ENCODE measurements at places on chromosomes 16 and 17.

GRCh38 chr16:66136841-66137240 is 229.7 kb upstream of the CDH5 start:
- no peak for DNase-seq

DNA sequence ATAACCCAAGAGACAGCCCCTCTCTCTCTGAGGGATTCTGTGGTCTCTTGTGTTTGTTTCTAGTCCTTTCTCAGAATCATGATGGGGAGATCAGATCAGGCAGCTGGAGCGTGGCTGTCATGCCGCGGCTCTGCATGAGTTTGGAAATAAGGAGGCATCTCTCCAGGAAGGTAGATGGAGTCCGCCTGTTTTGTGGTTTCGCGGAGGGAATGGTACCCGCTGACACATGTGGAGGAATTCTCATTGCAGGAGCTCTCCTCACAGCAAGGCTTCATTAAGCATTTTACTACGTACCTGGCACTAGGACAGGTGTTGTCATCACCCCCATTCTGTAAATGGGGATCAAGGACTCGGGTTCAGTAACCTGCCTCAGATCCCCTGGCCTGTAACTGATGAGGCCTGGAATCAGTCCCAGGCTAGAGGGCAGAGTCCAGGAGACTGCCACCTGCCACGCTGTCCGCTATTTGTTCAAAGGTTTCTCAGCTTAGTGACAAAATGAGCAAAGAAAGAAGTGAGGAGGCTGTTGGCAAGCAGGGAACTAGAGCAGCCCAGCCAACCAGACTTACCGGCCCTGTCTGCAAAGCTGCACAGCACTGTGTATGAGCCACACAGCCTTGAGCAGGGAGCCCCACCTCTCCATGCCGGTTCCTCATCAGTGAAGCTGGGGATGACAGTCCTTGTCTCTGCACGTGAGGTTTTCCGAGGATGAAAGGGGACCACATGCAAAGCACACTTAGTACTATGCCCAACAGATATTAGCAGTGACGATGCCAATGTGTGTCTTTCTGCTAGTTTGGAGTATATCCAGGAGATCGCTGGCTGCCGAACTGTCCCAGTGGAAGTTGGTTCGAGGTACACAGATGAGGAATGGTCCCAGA is 11.0 kb downstream of the KDM8 start:
- peak; percentile 70 for DNase-seq

GRCh38 chr17:76772842-76773525 is 35.1 kb downstream of the MFSD11 start:
- peak; percentile 59 for DNase-seq

- DNase-seq, result peak; percentile 73
These were observed 12.8 kb downstream of the PECAM1 start for GRCh38 chr17:64377769-64378282.

DNA sequence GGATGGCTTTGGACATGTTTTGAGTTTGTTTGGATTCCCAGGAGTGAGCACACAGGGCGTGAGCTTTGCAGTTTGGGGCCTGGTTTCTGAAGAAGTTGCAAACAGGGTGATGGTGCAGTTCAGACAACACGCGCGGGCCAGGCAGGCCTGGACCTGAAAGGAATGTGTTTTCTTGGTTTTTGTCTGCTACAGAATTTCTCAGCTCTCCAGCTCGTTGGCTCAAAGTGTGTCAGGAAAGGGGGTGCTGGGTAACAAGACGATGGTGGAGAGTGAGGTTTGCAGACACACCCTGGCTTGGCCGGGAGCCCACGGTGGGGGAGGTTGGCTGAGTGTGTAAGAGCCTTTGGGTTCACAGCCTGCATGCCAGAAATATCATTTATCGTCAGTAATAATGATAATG is 82.3 kb downstream of the CMIP start:
- DNase-seq, result no peak

DNA sequence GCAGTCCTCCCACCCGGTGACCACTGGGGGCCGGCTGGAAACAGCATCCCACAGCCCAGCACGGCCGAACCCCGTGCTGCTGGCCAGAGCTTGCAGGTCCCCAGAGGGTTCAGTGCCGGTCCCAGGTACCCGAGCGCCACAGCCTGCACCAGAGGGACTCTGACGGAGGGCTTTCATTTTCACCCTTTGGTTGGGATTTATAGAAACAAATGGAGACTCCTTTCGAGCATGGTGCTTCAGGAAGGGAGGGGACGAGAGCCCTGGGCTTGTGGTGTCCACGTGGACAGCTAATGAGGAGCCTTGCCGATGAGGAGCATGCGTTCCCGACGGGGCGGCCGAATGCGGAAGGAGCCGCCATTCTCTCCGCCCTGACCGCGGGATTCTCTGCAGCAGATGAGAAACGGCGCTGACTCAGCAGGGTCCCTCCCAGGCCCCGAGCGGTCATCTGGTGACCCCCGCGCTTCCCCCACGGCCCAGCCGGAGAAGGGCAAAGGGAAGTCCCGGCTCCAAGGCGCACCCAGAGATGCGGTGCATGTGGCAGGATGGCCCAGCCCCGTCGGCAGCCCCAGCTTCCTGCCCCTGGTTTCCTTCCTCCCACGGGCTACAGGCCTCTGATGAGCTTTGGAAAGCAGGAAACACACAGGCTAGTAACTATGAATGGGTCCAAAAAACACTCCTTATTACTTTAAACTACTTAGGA is 9.8 kb downstream of the SLC38A10 start:
- no peak for DNase-seq

DNA sequence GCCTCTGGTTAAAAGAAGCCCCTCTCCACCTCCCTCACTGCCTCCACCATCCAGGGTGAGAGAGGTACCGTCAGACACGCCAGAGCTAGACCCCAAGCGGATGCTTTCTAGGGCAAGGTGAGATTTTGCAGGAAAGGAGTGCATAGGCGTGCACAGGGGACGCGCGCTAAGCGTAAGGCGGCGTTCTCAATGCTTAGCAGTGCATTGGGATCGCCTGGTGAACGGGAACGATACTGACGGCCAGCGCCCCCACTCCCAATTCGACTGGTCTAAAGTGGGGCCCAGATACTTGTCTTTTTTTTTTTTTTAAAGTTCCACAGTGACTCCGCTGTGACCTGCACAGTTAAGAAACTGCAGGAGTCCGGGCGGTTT is 57.9 kb upstream of the CREBBP start:
- no peak for DNase-seq

- no peak for DNase-seq
These were observed 1.3 kb upstream of the TNFRSF17 start for GRCh38 chr16:11963706-11964105.

- no peak for DNase-seq
These were observed 24.0 kb downstream of the GGA3 start for GRCh38 chr17:75237100-75238014.

DNA sequence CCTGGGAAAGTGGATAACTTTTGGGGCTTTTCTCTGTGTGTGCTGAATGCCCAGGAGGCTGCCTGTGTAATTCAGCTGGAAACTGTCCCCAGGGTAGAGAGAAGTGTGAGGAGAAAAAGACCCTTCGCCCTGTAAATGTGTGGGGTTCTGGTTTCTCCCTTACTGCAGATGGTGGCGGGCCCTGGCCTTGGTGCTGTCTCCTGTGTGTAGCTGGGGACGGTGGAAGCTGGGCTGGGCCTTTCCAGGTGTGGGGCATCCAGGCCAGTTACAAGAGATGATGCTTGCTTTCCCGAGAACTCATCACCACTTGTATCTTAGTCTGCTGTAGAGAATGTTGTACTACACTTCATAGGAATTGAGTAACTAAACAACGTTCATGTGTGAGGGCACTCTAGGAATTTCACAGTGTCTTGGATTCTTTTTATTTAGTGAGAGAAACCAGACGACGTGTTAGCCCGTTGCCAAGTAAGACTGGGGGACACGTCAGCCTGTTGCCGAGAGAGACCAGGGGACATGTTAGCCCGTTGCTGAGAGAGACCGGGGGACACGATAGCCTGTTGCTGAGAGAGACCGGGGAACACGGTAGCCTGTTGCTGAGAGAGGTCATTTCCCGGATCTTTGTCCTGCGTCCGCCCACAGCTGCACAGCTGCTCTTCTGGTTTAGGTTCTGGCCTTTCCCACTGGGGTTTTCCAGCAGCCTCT is 43.1 kb downstream of the TBCD start:
- no peak for DNase-seq

GRCh38 chr16:1979271-1980029 is 1.8 kb downstream of the NOXO1 start:
- DNase-seq, result no peak

DNA sequence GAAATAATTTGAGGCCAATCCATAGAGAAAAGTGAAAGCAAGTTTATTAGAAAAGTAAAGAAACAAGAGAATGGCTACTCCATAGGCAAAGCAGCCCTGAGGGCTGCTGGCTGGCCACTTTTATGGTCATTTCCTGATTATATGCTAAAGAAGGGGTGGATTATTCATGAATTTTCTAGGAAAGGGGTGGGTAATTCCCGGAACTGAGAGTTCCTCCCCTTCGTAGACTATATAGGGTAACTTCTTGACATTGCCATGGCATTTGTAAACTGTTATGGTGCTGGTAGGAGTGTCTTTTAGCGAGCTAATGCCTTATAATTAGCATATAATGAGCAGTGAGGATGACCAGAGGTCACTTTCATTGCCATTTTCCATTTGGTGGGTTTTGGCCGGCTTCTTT is 4.4 kb downstream of the DHRS7B start:
- DNase-seq, result no peak

DNA sequence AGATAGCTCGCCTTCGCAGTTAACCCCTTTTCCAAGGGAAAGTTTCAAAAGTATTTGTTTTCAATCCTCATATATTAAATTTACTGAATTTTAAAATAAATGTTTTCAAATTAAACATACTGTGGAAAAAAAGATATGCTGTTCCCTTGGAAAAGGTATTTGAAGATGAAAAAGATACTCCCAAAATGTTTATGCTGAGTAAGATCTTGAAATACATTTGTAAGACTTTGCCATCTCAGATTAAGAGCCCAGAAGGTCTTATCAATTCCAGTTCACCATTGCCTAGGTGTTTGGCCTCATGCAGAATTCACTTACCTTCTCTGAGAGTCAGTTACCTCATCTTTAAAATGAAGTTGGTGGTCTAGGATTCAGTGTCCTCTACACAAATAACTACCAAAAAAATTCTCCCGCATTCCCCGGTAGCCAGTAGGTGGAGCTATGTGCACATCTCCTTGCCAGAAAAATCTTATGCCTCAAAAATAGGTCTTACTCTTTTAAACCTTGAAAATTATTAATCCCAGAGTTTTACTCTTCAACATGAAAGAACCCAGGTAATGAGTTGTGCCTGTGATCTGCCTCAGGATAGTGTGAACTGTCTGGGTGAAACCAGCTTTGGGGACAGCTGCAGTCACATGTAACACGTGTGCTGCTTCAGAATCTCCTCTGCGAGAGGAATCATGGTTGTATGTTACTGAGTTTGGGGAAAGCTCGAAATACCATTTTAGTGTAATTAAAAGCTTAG is 178.3 kb downstream of the MRTFB start:
- peak; percentile 53 for DNase-seq

GRCh38 chr16:89360760-89361435 is 129.5 kb downstream of the ANKRD11 start:
- DNase-seq, result no peak

DNA sequence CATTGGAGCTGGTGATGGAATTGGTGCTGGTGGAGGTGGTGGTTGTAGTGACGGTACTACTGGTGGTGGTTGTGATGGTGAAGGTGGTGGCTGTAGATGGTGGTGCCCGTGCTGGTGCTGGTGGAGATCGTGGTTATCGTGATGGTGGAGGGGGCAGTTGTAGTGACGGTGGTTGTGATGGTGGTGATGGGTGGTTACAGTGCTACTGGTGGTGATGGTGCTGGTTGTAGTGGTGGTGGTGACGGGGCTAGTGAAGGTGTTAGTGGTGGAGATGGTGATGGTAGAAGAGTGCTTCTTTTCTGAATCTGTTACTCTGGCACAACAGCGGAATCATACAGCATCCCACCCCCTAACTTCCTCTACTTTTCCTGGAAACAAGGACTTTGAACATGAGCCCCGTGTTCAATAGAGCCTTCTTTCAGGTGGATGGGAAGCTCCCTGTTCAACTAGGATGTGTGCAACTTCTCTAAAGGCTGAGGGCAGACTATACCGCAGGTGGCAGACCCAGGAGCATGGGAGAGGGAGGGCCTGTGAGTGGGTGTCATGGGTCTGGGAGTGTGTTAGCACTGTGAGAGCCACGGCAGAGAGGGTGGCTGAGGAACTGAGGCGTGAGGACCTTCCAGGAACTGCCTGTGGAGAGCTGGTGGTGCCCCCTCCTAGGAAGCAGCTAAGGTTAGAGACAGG is 8.2 kb downstream of the TBX21 start:
- no peak for DNase-seq

- no peak for DNase-seq
These were observed 249.4 kb downstream of the FTO start for GRCh38 chr16:53953336-53953735.

- peak; percentile 92 for DNase-seq
These were observed 309.4 kb downstream of the SEC14L1 start for GRCh38 chr17:77449908-77450741.

DNA sequence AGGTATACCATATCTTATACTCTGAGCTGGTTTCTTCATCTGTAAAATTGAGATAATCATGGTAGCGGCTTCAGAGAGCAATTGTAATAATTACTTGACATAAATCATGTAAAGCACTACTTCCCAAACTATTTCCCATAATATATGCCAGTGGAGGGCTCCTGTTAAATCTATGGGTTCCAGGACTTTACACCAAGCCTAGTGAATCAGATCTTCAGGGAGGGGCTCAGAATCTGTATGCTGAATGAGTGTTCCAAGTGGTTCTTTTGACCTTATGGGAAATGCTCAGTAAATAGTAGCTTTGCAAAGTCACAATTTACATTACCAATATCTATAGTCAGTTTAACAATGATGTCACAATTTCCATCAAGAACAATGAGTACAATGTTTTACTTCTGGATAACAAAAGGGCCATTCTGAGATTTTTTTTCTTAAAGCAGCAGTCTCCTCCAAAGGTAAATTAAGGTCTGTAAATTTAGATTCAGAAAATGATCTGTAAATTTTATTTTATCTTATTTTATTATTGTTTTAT is 50.9 kb upstream of the NLK start:
- DNase-seq, result peak; percentile 11

- DNase-seq, result peak; percentile 98
These were observed 1.9 kb downstream of the PCGF2 start for GRCh38 chr17:38746004-38746848.

Data from HepG2 (cell line).